ENCODE measurements at places on chromosomes 2 and 18.

DNA sequence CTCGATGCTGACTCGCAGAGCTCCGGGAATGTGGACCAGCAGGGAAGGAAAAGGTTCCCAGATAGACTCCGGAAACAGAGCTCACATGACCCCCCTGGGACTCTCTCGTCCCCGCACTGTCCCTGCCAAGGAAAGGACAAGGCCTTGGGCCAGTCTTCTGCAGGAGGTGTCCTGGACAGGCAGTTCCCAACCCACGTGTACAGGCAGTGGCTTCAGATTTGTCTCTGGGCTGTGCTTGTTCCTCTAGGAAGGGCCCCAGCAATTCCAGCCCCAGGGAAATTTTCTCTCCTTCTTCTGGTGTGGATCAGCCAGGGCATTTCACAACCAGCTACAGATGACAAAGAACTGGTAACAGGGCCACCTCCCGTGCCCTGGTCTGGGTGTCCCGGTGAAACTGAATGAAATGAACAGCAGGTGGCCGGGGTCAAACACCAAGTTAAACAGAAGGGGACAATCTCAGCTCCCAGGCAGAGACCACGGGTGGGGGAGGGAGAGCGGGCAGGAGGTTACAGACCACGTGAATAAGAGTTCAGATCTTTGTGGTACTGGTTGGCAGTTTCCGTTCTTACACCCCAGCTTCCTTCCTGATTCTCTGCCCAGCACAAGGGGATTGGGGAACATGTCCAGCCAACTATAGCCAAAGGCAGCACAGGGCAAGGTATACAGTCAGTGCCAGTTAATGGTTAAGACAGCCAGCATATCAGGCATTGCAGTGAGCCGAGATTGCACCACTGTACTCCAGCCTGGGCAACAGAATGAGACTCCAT lies 52.2 kb upstream of the CAB39 start:
- DNase-seq, result peak; percentile 44

GRCh38 chr2:131093696-131094462 lies 619 bp upstream of the FAM168B start:
- DNase-seq, result no peak

DNA sequence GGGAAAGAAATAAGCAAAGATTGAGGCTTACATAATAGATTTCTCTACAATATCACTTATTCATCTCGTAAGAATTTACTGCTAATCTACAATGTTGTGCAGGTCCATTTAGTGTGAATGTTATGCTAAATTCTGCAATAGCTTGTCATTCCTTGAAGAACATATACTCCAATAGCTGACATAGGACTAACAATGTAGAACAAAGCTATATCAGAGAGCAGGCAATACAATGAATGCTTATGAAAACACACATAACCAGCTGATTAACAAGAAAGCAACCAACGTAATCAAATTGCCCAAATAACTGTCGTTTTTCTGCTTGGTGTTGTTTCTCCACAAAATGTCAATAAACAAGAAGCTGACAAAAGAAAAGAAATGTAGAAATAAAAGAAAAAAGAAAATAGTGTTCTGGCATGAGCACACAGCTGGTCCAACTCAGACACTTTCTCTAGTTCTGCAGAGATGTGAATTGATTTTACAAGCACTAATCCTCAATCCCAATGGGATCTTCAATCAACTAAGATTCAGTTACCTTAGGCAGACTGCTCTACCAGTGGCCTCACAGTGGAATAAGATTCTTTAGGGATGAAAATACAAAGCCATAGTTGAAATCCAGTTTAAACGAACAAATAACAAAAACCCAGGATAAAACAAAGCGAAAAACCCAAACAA lies 1024.7 kb upstream of the PIK3C3 start:
- no peak for DNase-seq

DNA sequence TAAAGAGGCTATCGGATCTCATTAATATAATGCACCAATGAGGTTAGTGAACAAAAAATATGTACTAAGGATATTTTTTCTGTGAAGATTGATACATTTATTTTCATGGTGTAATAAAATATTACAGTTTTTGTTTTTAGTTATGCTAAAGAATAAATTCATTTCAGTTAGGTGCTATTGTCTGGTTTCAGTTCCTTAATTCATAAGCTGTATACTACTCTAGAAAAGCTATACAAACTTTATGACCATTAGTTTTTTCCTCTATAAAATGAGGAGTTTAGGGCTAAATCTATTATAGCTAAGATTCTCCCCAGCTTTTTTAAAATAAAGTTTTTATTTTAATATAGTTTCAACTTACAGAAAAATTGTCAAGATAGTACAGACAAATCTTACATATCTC lies 1311.7 kb upstream of the NXPH2 start:
- no peak for DNase-seq

DNA sequence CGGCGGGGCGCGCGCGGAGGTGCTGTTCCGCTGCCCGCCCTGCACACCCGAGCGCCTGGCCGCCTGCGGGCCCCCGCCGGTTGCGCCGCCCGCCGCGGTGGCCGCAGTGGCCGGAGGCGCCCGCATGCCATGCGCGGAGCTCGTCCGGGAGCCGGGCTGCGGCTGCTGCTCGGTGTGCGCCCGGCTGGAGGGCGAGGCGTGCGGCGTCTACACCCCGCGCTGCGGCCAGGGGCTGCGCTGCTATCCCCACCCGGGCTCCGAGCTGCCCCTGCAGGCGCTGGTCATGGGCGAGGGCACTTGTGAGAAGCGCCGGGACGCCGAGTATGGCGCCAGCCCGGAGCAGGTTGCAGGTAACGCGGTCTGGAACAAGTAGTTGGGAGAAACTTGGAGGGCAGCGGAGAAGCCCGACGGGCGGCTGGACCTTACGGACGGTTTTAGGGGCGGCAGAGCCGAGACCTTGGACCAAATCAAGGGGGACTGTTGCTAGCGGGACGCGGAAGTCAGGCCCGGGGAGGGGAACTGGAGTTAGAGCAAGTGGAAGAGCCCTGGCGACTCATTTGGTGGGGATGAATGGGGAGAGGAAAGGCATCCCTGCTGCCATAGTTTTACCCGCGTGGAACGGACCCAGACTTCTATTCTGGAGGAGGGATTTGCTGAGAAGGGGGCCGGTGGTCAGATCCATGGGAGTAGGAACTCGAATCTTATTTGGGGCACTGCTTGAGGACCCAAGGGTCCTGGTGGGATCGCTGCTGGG lies 573 bp downstream of the IGFBP2 start:
- no peak for DNase-seq

DNA sequence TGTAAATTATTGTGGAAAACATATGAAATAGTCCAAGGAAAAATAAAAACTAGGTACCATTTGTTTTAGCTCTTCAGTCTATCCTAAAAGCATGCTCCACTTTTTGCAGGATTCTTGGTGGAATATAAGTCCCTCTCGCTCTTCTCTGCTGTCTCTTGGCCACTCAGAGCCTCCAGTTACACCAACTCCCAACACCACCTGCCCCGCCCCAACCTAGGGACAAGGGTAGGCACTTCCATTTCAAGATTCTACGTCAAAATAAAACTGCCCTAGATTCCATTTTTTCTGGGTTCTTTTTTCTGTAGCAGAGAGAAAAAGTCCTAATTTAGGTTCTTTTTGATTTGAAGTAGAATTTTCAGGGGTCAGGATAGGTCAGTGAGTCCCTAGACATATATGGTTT lies 1036.2 kb upstream of the POU3F3 start:
- DNase-seq, result no peak

- DNase-seq, result no peak
These were observed 34.8 kb downstream of the TET3 start for GRCh38 chr2:74019516-74019915.

- no peak for DNase-seq
These were observed 84.0 kb downstream of the USP40 start for GRCh38 chr2:233482616-233483015.

DNA sequence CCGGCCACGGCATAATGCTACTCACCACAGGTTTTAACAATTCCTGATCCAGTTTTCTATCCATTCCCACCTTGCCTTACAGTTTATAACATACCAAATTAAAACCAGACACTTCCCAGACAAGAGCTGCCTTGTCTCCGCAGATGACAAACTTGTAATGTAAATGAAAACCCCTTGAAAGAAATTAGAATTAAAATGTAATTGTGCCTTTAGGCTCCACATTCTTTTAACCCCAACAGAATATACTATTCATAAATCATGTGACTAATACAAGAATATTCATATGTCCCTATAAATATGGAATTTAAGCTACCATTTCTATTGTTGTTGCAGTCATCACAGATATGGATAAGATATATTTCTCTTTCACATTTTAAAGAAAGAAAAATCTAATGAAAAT lies 69.9 kb upstream of the ZBTB14 start:
- no peak for DNase-seq

DNA sequence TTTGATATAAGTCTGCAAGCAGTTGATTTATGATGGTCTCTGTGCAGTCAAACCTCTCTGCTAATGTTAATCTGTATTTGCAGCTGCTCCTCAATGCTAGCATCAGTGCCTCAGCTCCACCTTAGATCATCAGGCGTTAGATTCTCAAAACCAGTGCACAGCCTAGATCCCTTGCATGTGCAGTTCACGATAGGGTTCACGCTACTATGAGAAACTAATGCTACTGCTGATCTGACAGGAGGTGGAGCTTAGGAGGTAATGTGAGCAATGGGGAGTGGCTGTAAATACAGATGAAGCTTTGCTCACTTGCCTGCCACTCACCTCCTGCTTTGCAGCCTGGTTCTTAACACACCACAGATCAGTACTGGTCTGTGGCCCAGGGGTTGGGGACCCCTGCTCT lies 18.4 kb downstream of the RBKS start:
- no peak for DNase-seq

GRCh38 chr2:55277310-55277709 lies 8.3 kb upstream of the MTIF2 start:
- no peak for DNase-seq

DNA sequence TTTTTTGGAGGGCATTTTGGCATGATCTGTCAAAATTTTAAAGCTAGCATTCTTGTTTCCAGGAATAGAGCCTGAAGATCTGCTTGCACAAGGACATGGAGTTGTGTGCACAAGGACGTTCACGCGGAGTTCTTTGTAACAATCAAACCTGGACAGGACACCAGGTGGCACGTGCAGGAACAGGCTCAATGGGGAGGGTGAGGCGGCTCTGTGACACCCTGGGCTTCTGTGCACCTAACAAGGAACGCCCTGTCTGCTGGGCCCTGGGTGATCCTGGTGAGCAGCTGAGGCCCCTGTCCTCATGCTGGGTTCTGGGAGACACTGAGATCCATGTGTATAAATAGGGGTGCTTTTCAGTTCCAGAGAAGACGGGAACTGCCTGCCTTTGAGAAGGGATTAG lies 93.1 kb upstream of the PXDN start:
- no peak for DNase-seq

- DNase-seq, result no peak
These were observed 20.2 kb upstream of the ADAM23 start for GRCh38 chr2:206423147-206423546.

DNA sequence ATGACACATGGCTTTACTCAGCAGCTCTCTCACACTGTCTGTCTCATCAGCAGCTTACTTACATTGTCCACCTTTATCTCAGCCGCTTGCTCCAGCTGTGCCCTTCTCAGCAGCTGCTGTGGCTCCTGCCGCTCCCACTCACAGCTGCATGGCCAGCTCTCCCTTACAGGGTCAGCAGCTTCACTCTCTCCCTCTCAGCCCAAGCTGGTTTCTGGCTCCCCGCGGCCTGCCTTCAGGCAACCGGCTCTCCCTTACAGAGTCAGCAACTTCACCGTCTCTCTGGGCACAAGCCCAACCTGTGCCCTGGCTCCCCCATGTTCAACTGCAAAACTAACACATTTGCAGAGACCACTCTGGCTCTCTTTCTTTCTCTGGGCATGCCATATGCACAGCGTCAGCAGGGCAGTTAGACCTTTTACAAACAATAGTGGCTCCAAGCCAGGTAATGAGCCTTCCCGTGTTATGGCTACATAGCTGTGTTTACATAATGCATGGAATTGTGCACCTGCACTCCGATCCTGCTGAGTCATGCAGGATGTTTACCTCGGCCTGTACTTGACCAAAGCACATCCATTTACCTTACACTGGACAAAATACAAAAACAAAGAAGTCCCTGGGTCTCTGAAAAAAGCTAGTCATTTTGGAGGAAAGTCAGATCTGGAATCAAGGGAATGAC lies 167.3 kb downstream of the DOK6 start:
- no peak for DNase-seq

DNA sequence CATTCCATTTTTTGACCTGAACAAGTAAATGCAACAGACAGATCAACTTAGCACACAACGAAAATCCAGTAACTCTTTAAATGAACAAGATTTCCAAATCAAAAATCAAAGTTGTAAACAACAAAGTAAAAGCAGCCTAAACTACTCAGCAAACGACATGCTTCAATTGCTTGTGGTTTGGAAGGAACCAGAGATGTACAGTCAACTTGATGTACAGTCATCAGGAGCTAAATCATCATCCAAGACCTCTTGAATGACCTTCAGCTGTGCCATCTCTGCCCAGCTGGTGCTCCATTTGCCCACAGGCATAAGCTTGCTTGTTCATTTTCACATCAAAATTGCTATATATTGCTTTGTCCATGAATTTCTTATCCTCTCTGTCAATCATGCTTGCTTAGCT lies 109.8 kb downstream of the UPP2 start:
- DNase-seq, result no peak

DNA sequence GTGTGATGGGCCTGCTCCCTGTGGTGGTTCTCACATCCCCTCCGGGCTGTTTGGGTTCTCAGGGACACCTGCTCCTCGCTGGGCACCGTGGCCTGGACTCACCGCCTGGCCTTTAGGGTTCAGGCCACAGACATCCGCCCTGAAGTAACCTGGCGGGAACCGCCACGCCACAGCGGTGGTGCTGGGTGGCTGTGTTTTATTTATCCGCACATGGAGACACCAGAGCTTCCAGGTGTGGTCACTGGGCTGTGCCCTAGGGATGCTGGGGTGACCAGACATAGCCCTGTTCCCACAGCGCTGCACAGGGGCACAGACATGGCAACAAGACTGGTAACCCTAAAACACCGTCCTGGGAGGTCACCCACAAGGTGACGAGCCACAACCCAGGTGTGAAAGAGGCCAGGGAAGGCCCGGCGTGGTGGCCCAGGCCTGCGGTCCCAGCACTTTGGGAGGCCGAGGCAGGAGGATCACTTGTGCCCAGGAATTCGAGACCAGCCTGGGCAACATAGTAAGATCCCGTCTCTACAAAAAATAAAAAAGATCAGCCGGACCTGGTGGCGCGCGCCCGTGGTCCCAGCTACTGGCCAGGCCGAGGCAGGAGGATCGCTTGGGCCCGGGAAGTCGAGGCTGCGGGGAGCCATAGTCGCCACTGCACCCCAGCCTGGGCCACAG lies 649 bp upstream of the HSBP1L1 start:
- DNase-seq, result no peak

Data from C1 segment of cervical spinal cord (tissue), 14 donors.